Hematopoietic multipotent progenitor cell (in vitro differentiated cells): ENCODE measurements at places on chromosomes 16 and 17. TPM values are rescaled to one million over a fixed set of nuclear protein-coding genes. Genes with fewer than 3 reads are reported as not detected.

Gene ATP2C2
- under 0.01 TPM for total RNA-seq

Gene ZP2
- total RNA-seq, result not detected

Gene CBFA2T3
- total RNA-seq, result 32.0 TPM

GRCh38 chr17:32904891-32905290, 23.1 kb upstream of the TMEM98 start:
- DNase-seq, result no peak

DNA sequence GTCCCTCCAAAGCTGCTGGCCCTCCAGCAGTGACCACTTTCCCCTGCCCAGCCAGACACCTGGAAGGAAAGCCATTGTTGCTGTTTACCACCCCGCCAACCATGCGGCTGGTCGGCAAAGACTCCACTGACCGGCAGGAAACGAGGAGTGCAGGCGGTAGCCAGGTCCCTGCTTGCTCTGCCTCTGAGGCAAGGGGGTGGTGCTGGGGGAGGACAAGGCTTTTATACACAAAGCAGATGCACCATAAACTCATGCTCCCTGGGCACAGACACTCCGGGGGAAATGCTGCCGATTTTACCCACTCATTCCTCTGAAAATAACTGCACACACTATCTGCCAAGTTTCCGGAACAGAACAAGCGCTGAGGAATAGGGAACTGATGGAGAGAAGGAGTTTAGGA, 62.8 kb upstream of the GRIN2A start:
- DNase-seq, result no peak
